ENCODE measurements at places on chromosomes 6 and 20. TPM values are rescaled to one million over a fixed set of nuclear protein-coding genes. Genes with fewer than 3 reads are reported as not detected.

DNA sequence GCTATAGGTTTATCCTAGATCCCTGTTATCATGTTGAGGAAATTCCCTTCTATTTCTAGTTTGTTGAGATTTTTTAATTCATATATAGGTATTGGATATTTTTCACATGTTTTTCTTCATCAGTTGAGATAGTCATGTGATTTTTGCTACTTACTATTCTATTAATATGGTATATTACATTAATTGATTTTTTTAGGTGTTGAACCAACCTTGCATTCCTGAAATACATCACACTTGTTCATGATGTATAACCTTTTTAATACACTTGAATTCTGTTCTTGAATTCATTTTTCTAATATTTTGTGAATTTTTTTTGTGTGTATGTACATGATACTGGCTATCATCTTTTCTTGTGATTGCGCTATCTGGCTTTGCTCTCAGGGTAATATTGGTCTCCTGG lies 25.5 kb upstream of the CAP2 start:
- no peak for DNase-seq

DNA sequence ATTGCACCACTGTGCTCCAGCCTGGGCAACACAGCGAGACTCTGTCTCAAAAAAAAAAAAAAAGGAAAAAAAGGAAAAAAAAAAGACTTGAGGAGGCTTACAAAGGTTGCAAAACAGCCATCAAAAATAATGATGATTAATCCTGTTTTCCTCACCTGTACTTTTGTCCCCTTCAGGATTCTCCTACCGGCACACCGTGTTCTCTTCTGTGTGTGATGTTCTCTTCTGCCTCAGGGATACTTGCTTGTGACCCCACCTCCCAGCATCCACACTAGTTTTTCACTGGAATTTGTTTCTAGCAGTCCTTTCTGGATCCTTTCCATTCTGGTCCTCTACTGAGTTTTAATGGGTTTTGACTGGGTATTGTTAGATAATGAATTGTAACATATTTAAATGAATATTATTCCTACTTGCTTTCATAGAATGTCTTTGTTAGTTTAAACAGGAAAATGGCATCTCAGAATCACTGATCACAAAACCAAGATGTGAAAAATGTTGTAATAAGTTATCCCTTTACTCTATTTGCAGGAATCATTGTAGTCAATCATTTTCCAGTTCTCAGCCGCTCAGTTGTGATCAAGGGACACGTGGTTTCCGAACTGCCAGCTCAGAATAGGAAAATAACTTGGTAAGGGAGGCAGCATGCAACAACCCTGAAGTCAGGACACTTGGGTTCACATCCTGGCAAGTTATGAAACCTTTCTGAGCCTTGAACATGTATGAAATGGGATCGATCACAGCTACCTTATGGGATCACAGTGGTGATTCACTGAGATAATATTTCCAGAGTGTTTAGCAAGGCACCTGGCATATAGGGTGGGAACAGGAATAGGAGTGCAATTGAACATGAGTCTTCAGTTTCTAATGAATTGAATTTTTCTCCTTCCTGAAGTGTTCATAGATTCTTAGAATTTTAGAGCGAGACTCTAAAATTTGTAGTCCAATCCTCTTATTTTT lies 8.5 kb downstream of the C6orf89 start:
- DNase-seq, result no peak

DNA sequence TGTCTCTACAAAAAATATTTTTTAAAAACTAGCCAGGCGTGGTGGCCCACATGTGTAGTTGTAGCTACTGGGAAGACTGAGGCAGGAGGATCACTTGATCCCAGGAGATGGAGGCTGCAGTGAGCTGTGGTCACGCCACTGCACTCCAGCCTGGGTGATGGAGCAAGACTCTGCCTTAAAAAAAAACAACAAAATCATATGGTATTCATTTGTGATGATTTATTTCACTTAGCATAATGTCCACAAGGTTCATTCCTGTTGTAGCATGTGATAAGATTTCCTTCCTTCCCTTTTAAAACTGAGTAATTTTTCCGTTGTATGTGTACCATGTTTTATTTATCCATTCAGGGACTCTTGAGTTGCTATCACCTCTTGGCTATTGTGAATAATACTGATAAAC lies 26.2 kb downstream of the TMEM170B start:
- no peak for DNase-seq

The ARMC2 gene
- polyA plus RNA-seq, result 2.1 TPM

The PRDM1 gene
- 2.2 TPM for polyA plus RNA-seq

The CABLES2 gene
- polyA plus RNA-seq, result 2.7 TPM

The SYCP2L gene
- polyA plus RNA-seq, result 0.17 TPM

Data from spleen (tissue), 13 donors.